ENCODE measurements at places on chromosomes 2 and 18. TPM values are rescaled to one million over a fixed set of nuclear protein-coding genes. Genes with fewer than 3 reads are reported as not detected.

- no peak for DNase-seq
Observed at GRCh38 chr2:43123028-43123427, 103.4 kb downstream of the ZFP36L2 start.

DNA sequence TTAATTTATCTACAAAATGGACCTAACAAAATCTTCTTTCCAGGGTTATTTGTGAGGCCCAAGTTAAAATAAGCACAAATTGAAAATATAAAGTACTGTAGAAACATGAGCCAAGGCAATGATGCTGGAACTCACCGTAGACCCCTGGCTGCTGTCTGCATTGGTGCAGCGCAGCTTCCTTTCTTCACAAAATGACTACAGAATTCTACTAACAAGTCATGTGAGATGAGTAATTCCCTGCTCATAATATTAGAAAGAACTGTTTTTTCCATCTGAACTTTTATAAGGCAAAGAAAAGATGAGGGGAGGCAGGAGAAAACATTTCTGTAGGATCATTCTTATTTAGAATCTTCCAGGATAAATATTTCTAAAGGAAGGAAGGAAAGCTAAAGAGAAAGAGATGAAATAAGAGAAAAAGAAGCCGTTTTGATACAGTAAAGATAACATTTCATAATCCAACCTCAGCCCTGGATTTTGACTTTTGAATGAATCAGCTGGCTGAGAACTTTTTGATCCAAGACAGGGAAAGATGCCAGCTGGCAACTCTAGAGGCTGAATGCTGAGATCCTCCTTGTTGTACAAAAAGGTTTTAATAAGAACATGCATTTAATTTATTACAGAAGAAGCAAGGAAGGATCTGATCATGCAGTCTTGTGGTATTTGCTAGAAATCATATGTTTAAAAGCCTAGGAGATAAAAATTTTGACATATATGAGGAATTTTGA lies 183.9 kb upstream of the KLHL14 start:
- DNase-seq, result peak; percentile 50

DNA sequence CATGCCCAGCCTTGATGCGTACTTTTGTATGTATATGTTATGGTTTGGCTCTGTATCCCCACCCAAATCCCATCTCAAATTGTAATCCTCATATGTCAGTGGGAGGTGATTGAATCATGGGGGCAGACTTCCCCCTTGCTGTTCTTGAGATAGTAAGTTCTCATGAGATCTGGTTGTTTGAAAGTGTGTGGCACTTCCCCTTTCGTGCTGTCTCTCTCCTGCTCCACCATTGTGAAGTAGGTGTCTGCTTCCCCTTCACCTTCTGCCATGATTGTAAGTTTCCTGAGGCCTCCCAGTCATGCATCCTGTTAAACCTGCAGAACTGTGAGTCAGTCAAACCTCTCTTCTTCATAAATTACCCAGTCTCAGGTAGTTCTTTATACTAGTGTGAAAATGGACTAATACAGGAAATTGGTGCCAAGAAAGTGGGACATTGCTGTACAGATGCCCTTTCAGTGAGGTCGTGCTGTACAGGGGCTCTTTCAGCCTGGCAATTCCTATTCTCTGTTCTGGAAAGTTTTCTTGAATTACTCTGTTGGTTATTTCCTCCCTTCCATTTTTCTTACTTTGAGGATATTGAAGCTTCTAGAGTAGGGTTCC lies 38.2 kb downstream of the KCMF1 start:
- no peak for DNase-seq

GRCh38 chr2:9466147-9466683 lies 8.1 kb upstream of the IAH1 start:
- no peak for DNase-seq

- peak; percentile 26 for DNase-seq
Observed at GRCh38 chr18:49647496-49648168, 85.8 kb downstream of the LIPG start.

DNA sequence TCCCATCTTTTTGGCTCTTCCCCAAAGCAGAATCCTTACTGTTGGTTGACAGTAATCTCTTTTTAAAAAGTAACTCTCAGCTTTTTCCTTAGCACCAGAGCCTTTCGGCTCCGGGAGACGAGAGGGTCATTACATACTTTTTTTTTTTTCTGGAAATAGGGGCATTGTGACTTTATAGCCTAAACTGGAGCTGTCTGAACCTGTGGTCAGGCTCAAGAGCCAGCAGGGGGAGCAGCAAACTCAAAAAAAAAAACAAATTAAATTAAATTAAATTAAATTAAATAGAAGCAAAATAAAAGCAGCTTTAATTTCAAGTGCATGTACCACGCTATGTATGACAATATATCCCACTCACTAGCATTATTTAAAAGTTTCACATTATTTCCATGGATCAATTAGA lies 156.6 kb downstream of the DTNA start:
- peak; percentile 61 for DNase-seq

DNA sequence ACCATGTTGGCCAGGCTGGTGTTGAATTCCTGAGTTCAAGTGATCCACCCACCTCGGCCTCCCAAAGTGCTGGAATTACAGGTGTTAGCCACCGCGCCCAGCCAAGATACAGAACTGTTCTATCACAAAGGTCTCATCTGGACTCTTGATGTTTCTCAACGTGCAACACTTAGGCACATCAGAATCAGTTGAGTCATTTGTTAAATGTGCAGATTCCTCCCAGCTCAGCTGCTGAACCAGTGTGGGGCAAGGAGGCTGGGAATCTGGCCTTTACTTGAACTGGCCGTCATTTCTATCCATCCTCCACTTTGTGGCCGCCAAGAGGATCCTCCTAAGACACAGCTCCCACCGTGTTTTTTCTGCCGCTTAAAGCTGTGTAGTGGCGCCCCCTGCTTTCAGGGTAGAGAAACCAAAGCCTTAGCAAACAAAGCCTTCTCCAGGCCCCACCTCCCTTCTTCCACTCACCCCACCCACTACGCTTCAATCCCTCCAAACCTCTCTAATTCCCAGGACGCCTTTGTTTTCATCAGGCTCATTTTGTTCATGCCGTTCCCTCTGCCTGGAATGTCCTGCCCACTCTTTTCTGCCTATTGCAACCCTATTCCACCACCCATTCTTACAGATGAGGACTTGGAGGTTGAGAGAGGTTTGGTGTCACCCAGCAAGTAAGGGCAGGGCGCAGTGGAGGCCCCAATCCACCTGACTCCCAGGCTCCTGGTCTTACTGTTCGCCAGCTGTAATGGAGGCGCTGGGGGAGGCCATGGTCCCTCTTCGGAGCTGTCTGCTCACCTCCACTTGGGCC lies 776 bp upstream of the SPEG start:
- DNase-seq, result peak; percentile 79

DNA sequence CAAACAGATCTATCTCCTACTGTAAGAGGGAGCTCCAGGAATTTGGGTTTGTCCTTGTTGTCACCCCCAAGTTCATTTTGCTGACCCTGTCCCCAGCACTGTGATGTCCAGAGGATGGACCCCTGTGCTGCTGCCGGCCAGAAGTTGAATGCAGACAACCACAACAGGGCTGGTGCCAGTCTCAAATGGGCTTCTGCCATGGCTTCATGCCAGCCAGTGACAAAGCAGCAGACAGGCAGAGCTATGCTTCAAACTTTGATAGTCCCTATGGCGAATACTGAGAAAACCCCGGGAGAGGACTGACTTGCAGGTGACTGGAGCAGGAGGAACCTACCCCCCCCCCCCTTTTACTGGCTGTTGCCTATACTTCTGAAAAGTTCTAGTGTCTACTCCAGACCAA lies 3.2 kb downstream of the SMAD7 start:
- peak; percentile 71 for DNase-seq

- DNase-seq, result peak; percentile 78
Observed at GRCh38 chr18:28062443-28062842, 114.5 kb downstream of the CDH2 start.

DNA sequence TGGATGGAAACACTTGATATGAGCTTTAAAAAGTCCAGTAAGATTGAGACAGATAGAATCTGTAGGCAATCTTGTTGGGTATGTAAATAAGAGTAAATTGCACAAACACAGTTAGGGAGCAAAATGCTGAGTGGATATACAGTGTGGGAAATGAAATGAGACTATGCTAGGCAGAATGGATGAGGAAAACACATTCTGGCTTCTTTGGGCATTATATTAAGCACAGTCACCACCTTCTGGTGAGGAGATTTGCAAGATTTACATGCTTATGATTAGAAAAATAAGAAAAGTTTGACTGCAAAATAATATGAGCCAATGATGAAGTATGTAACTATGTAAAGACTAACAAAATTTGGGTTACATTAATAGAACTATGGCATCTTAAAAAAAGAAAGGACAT lies 2165.0 kb upstream of the CELF4 start:
- no peak for DNase-seq

- DNase-seq, result no peak
Observed at GRCh38 chr18:73099759-73100158, 232.0 kb upstream of the NETO1 start.

DNA sequence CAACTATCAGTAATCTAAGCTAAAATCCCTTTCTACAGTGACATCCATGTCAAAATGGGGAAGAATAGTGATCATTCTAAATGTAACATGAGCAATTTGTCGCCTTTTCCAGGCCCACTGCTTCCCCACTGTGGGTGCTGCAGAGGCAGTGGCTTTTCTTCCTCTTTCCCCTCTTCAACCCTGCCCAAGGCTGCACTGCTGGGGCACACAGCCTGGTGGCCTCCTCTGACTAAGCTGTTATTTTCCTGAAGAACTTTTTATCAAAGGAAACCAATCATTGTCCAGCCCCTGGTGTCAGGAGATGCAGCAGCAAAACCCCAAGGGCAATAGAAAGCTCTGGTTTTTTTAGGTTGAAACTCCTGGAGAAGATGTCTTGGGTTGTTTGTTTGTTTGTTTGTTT lies 117.6 kb upstream of the KLF7 start:
- peak; percentile 37 for DNase-seq

GRCh38 chr18:46158499-46158898 lies 54.3 kb downstream of the HAUS1 start:
- DNase-seq, result peak; percentile 72

DNA sequence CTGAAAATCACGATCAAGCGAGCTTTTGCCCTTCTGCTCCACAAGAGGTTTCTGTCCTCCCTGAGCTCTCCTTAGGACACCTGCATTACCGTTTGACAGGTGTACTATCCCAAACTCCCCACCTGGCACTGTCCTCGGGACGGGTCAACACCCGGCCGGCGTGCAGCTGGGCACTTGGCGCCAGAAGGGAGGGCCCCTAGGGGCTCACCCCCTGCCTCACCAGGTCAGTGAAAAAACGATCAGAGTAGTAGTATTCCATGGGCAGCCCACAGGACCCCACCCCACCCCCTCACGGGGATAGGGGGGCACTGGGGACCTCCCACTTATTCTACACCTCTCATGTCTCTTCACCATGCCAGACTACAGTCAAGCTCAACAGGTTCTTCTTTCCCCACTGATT lies 117.6 kb upstream of the ANKRD30BL start:
- no peak for DNase-seq

GRCh38 chr2:162917626-162918025 lies 79.1 kb upstream of the KCNH7 start:
- DNase-seq, result no peak

DNA sequence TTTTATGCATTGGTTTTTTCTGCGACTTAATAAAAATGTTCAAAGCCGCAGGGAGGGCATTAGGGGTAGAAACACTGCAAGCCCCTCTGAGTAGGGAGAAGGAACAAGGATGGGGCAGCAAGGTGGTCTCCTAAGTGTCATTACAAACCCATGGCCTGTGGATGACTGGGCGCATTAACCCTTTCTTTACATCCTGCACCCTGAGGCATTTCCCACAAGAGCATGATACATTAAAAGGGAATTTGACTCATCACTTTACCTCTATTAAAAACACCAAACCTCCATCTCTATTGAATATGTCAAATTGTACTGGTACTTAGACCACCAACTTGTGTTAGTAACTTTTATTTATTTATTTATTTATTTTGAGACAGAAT lies 112.5 kb downstream of the VIT start:
- DNase-seq, result no peak

DNA sequence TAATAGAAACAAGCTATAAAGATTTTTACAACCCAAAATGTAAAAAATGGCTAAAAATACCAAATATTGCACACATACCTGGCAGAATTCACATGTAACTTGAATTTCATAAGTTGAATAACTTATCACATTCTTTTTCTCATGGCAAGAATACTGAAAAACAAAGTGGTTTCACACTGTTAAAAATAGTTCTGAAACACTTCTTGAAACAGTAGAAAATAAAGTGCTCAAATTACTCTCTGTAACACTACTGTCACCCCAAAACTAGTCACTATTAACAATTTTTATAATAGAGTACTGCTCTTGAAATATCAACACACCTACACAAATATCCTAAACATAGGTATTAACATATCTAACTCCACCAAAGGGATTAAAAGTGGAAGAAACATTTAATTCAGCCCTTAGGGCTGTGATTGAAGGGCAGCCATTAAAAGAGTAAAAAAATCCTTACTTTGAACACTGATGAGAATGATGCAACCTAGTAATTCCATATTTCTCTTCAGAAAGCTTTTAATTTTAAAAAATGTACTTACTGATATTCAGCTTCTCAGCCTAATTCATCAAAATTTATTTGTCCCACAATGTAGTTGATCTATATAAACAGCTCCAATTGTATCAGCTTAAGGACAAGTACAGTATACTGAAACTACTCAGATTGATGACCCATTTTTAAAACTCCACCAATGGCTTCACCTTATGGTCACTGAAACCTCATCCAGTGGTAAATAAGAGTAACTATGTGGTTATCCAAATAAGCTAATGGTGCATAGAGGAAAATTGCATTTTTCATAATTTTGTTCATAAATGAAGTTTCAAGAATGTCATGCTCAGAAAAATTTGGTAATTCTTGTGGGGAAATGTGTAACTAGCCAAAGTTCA lies 31.4 kb downstream of the ATF2 start:
- DNase-seq, result no peak

DNA sequence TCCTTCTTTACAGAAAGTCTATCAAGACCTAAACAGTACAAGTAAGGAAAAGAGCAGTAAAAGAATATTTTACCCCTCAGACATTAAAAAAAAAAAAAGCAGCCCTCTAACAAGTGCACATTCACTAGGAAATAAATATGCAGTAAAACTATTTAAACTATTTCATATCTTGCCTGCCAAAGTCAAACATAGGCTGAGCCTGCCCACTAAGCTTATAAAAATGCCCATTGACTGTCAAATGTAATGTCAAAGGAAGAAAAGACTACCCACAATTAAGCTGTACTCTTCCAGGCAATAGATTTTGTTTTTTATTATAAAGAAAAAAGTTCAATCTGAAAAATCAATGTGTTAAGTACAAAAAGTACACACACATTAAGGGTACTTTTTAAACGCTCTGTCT lies 11.8 kb downstream of the ALS2 start:
- peak; percentile 57 for DNase-seq

GRCh38 chr2:226477221-226478108 lies 322.2 kb downstream of the IRS1 start:
- DNase-seq, result peak; percentile 49

DNA sequence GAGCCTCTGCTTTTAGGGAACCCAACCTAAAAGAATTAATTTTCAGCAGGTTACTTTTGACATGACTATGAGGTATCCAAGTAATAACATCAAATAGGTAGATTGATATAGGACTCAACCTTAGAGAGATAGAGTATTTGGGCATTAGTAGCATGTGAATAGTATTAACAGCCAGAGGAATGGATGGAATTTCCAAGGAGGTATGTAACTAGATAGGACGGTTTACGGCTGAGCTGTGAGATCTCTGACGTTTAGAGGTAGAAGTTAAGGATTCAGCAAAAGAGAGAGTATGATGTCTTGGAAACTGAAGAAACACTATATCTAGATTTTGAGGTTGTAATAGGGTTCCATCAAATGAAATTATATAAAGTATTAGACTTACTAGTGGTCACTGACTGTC lies 70.3 kb downstream of the HNMT start:
- DNase-seq, result no peak

GRCh38 chr18:708096-708495 lies 4.3 kb downstream of the ENOSF1 start:
- DNase-seq, result no peak

Gene NOSTRIN
- total RNA-seq, result not detected

Gene RGPD3
- total RNA-seq, result 0.13 TPM

Gene TUBB8B
- not detected for total RNA-seq

All from GM23248 (cell line).